Astrocyte of the hippocampus (primary cell): ENCODE measurements at places on chromosomes 12 and 14.

DNA sequence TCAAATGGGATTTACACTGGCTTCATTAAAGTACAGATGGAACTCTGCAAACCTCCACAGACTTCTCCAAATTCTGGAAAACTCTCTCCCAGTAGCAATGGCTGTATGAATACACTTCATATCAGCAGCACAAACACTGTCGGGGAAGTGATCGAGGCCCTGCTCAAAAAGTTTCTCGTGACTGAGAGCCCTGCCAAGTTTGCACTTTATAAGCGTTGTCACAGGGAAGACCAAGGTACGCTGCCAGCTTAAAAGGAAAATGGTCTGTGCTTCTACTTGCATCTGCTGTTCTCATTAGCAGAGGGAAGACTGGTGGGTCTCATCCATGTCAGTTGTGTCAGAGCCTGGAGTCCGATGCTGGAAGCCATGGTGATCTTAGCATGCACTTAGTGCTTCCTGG, 71.0 kb downstream of the GNS start:
- DNase-seq = no peak

- DNase-seq = no peak
Observed at GRCh38 chr12:120145164-120145563, 28.6 kb upstream of the RAB35 start.

DNA sequence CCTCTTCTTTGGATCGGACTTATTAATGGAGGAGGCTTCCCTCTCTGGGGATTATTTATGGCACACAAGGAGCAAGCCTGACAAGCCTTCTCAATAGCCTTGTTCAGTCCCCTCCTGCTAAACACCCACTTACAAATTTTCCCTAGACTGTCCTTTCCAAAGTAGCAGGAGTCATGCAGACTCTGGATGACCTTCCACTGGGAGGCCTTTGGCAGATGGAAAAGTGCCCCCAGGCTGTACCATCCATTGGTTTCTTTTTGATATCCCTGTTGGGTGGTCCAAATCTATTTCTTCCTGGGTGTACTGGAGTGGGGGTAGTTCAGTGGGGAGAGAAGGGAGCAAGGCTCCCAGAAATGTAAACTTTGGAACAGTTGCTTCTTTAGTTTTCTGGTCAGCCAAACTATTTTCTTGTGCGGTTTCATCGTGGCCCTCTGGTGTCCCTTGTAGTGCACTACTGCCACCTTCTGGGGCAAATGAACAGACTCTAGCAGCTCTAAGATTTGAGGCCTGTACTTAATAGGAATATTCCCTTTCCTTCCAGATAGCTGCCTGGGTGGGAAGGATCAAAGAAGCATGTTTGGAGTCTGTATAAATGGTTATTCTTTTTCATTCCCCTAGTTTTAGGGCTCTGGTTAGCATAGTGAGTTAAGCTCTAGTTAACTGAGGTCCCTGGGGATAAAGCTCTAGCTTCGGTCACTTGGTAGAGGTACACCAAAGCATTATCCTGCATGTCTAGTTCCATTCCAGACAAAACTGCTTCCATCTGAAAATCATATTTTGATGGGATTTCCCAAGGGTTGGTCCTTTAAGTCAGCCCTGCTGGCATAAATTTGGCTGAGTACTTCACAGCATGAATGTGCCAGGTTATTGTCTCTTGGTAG, 409.5 kb downstream of the SLC6A15 start:
- DNase-seq = peak; percentile 65

DNA sequence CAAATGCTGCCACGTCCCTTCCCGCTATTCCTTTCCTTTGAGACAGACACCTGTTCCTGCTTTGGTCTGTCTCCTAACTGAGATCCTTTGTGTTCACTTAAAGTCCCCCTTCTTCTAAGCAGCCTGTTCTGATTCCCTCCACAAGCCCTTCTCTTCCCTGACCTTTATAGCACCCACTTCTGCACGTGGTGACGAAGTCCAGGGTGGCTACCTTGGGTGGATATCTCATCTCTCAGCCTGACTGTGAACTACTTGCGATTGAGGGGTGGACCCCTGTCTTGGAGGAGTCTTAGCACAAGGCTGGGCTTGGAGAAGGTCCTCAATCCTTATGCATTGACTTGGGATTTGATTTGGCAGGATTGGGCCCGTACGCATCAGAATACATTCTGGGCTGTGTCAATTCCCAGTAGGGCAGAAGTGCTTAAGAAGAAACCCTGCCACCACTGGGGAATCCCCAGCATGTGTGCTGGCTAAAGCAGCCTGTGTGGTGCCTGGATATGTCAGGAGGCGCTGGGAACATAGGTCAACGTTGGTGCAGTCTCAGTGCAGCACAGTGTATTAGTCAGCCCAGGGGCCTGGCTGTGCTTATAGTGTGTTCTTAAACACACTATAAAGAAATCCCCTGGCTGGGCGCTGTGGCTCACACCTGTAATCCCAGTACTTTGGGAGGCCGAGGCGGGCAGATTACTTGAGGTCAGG, 23.6 kb downstream of the KRT80 start:
- peak; percentile 47 for DNase-seq

DNA sequence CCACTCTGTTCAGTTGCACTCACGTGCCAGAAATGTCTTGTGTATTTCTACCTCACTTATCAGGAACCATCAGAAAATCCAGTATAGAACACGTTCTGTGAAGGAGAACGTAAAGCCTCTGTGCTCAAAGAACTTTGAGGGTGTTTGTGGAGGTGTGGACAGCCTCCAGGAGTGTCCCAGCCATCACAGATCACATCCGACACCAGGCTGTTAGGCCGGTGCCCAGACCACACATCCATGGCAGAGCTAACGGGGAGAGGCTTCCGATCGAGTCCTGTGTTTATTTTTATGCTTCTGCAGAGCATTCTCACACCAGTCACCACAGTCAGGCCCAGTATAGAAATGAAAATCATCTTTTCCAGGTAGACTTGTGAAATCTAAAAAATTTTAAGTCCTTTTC, 53.6 kb downstream of the TPCN1 start:
- no peak for DNase-seq

DNA sequence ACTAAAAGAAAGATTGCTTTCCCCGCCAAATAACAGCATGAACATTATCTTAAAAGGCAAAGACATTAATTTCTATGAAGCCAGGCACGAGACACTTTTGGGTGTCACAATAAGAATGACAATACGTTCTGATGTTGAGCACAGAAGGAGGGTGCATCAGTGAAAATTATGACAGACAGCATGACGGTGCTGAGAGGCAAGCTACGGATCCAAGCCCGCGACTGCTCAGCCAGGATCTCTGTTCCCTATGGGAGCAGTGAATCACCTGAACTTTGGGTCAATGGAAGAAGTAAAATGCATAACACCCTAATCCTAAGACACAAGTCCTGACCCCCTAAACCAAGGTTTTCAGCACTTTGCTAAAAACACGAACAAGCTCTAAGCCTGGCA, 51.7 kb downstream of the SLC25A47 start:
- DNase-seq = no peak

- no peak for DNase-seq
Observed at GRCh38 chr12:130617219-130617618, 98.9 kb downstream of the RIMBP2 start.

GRCh38 chr14:101780887-101781239, 19.4 kb downstream of the PPP2R5C start:
- DNase-seq = peak; percentile 32

- DNase-seq = peak; percentile 79
Observed at GRCh38 chr12:91811481-91812287, 334.0 kb downstream of the BTG1 start.

GRCh38 chr12:31961137-31961536, 1.9 kb downstream of the RESF1 start:
- DNase-seq = peak; percentile 3

DNA sequence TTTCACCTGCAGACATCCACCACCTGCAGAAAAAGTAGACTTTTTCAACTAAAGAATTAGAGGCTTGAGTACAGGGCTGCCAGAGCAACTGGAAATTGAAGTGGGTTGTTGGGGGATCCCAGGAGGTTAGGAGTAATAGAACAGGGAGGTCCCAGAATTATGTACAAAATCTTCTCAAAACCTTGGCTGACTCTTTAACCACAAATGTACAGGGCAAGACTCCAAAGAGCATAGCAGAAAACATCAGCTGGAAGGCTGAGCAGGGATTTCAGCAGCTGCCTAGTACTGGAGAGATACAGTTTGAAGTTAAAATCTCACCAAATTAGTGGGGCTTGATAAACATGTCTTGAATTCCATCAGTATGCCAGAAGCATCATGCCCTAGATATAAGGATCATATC, 191.6 kb downstream of the CRADD start:
- DNase-seq = peak; percentile 49

DNA sequence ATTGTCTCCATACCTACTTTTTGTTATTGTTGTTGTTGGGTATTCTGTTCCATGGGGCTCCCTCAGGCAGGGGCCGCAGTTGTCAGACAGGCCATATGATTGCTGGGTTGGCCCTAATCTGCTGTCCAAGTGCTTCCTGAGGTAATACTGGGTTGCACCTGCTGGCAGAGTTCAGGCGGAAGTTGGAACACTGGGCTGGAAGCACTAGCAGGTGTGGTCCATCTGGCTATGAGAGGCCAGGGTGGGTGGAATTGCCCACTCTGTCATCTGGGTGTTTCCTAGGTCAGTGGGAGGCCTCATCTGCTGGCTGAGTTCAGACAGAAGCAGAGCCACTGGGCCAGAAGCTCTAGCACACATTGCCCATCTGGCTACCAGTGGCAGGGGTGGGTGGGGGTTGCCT, 81.3 kb upstream of the NID2 start:
- DNase-seq = no peak

- DNase-seq = no peak
Observed at GRCh38 chr12:54564768-54565167, 15.4 kb downstream of the PDE1B start.

GRCh38 chr14:104229534-104230055, 91.2 kb downstream of the KIF26A start:
- no peak for DNase-seq

DNA sequence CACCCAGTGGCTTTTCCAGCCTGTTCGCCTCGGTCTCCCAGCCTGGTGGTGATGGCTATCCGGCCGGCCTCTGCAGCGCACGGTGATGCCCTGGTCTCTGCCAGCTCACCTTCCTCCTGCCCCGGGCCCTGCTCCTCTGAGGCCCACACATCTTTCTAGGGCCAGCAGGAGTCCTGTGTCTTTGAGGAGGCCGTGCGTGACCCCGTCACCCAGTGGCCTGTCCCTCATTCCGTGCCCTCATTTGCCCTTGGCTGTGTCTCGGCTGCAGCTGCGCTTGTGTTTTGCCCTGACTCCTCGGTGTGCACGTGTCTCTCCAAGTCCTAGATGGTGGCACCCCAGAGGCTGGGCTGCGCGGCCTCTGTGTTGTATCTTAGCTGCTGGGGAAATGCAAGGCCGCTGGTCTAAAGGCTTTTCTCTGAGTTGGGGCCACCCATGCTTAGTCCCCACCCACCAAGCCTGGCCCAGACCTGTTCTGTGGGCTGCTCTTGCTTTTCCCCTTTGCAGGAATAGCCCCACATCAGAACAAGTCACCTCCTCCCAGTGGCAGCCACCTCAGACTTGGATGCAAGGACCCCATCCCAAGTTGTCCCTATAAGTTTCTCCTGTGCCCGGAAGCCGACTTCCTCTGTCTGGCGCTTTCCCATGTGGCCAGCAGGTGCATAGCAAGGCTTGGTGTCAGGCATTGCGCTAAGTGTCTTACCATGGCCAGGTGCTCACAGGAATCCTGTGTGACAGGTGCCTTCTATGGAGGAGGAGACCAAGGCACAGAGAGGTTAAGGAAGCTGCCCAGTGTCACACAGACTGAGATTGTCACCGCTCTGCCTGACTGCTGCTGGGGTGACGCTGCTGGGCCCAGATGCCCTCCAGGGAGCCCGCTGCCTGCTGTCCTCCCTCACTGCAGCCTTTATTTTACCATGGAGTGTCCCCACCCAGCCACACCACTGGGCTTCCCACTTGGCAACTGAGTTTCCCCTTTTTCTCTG, 64.5 kb downstream of the TSPAN9 start:
- no peak for DNase-seq

DNA sequence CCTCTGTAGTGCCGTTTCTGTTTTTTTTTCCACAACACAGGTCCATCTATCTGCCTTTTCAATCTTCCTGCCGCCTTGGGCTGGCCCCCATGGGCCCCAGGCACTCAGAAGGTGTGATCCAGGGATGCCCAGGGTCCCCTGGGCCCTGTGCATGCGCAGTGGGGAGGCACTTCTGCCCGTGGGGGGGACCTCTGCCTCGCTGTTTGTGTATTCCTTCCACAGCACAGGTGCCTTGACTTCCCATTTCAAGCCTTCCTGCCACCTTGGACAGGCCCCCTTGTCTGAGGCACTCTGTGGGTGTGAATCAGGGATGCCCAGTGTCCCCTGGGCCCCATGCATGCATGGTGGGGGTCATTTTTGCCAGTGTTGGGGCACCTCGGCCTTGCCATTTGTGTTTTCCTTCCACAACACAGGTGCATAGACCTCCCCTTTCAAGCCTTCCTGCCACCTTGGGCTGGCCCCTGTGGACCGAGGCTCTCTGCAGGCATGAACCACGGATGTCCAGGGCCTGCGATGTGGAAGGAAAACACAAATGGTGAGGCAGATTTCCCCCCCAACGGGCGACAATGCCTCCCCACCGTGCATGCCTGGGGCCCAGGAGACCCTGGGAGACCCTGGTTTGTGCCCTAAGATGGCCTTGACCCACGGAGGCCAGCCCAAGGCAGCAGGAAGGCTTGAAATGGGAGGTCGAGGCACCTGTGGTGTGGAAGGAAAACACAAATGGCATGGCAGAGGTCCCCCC, 366.5 kb downstream of the ALG10 start:
- no peak for DNase-seq

- no peak for DNase-seq
Observed at GRCh38 chr12:68673788-68674187, 13.0 kb upstream of the NUP107 start.

DNA sequence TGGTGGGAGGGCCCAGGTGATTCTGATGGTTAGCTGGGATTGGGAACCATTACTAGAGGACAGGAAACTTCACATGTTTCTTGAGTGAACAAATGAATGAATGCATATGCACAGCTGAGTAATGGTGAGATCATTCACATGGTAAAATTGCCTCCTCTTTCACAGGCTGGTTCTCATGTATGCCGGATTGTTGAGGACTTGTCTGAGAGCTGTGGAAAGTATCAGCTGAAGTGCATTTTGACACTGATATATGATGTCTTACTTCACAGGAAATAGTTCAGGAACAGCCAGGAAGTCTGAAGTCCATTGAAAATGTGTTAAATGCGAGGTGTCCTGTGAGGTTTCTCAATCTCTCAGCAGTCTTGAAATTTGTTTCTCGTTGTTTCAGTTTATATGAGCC, 77.6 kb upstream of the DACT1 start:
- DNase-seq = peak; percentile 16

DNA sequence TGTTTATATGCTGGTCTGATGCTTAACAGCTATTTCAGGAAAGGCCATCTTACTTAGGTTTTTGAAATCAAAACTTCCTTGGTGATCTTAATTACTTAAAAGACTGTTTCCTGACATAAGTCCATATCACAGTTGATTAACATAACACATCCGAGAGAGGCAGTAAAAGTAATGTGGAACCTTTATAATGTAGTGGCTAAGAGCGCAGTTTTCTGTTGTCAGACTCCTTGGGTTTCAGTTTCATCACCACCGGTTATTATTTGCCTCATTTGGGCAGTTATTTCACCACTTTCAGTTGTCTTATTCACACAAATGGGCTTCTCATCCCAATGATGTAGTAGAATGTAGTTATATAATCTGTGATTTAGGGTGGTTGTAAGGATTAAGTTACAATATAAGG, 30.9 kb downstream of the TBC1D15 start:
- DNase-seq = no peak

- peak; percentile 94 for DNase-seq
Observed at GRCh38 chr12:52370926-52371608, 3.8 kb upstream of the KRT85 start.
